ENCODE measurements at places on chromosomes 5 and 9.

- no peak for DNase-seq
These were observed 24.7 kb downstream of the ELL2 start for GRCh38 chr5:95936812-95937397.

DNA sequence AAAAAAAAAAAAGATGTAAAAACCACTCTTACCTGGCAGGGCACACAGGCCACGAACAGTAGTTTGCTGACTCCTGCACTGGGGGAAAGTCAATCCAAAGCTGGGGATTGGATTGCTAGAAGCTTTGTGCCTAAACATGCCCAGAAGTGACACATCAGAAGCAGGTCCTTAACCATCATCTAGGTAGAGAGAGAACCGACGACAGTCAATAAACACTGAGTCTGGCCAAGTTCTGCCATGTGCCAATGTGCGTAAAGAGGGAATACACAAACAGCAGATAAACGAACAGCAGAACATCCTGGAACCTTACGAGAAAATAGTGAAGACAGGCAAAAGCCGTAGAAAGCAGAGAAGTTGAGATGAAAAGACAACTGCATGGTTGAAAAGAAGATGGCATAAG is 14.9 kb downstream of the SFXN1 start:
- no peak for DNase-seq

DNA sequence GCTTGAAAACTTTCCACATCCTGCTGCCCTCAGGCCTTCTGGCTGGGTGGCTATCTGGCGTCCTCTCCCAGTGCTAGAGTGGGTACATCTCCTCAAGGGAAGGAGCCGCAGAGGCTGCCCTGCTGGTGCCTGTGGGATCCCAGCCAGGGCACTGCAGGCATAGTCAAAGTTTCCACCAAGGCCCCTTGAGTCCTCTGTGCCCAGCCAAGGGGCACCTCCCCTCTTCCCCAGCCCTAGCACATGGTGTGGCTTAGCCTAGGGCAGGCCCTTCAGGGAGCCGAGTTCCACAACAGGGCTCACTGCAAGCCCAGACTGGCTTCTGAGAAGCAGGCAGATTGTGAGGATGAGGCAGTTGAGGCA is 103.2 kb downstream of the RGS3 start:
- no peak for DNase-seq

DNA sequence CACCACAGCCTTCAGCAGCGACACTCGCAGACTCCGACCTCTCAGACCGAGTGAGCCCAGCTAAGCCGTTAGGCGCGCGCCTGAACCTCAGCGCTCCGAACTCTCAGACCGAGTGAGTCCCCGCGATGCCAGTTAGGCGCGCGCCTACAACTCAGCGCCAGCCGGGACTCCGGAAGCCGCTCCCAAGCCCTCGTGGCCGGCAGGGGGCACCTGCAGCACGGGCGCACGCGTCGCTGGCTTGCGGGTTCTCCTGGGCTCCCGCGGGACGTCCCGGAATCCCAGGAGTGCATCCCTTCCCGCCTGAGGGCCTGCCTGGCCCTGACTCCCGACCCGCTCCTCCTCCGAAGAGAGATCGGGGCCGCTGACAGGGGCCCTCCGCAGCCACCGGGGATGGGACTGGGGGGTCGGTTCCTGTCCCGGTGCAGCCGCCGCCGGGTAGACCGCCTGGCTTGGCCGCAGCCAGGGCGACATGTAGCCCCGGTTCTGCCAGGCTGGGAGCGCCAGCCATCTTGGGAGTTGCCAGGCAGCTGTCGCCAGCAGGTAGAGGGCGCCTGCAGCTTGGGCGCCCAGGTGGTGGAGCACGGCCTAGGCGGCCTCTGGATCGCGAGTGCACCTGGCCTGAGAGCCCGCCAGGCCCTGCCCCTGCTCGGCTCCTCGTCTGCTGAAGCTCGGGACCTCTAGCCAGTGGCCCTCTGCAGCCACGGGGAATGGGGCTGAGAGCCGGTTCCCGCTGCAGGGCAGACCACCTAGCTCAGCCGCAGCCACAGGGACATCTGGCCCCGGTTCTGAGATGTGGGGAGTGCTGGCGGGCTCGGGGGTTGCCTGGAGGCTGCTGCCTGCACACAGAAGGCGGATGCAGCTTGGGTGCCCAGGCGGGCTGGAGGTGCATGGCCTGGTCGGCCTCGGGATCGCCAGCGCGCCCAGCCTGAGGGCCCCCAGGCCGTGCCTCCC is at the start of gene ANKRD18A:
Gene ANKRD18A (minus strand): TSS at position 114 of the 951 bp plus-strand sequence. CDS start 311 bp downstream, outside the sequence.
- peak; percentile 48 for DNase-seq

GRCh38 chr5:39178171-39178570 is 41.2 kb downstream of the FYB1 start:
- no peak for DNase-seq

- DNase-seq = no peak
These were observed 8.2 kb downstream of the TMEM268 start for GRCh38 chr9:114619191-114619761.

DNA sequence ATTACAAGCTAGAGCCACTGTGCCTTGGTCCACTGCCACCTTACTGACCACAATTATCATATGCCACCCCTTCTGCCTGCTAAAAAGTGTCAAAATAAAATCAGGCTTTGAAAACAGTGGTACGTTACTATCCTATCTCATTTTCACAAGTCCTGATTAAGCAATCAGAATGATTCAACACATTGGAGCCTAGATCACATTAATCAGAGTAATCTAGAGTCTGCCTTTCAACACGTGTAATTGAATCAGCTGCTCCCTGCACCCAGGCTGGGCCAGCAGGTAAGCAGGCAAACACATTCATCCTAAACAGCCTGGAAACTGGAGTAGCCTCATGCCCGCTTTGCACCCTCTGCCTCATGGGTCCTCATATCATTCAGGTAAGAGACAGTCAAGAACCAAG is 186.2 kb downstream of the DCP2 start:
- no peak for DNase-seq

DNA sequence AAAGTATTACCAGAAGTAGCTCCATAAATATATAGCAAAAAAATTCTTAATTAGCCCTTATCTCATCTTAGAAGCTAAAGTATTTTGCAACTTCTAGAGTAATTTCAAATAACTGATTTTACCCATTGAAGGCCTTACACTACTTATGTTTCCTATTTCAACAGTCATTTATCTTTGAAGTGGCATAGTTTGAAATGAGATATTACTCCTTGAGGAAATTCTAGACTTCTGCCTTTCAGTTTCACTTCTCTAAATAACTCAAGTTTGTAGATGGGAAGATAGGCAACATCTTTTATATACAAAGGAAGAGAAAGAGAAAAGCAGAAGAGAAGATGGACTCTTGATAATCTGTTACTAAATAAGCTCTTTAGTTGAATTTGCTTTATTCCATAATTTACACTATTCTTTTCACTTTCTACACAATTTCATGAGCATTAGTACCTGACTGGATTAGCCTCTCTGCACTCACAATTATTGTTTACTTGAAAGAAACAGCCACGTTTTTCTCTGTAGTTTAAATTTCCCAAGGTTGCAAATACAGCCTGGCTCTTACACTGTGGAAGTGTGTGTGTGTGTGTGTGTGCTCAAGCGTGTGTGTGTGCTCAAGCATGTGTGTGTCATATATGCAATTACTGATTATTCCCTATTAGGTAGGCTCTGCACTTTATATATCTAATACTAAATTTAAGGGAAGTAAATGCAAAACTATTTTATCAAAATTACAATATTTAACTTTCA is 60.6 kb upstream of the EMB start:
- no peak for DNase-seq

DNA sequence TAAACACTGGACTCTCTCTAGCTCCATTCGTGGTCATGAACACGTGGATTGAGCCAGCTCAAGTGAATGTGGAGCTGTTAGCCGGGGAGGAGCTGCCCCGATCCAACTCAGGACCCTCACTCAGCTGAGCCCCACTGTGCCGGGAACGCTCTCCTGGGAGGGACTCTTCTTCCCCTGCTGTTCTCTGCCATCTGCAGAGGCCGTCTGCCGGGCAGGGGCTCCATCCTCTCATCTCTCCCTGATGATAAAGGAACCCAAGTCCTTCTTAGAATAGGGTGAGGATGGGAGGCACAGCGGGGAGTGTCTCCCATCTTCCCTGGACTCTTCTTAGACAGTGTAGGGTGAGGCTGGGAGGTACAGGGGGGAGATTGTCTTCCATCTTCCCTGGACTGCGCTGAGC is 120.5 kb upstream of the IRX4 start:
- no peak for DNase-seq

- DNase-seq = no peak
These were observed 1.3 kb upstream of the CARD19 start for GRCh38 chr9:93094658-93095204.

- DNase-seq = no peak
These were observed 707 bp upstream of the ZFYVE16 start for GRCh38 chr5:80406980-80407734.

- DNase-seq = no peak
These were observed 41.3 kb downstream of the PFDN1 start for GRCh38 chr5:140261403-140262171.

- no peak for DNase-seq
These were observed 129.8 kb downstream of the ROR2 start for GRCh38 chr9:91820126-91820750.

DNA sequence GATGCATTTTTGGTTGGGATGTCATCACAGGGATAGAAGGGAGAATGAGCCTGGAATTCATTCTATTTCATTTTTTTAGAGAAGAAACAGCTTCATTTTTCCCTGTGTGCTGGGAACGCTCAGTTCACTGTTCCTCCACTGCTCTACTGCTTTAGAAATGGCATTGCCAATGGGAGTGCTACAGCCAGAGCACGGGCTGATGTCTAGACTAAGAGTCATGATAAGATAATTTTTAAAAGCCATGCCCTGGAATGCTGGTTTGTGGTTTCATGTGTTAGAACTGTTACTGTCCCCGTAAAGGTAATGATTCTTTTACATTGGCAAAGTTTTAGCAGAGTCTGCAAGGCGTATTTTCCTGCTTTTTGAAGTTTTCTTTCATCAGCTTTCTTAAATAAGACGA is 119.6 kb downstream of the SEMA6A start:
- DNase-seq = no peak

GRCh38 chr5:175753536-175754402 is 95.9 kb downstream of the HRH2 start:
- no peak for DNase-seq

DNA sequence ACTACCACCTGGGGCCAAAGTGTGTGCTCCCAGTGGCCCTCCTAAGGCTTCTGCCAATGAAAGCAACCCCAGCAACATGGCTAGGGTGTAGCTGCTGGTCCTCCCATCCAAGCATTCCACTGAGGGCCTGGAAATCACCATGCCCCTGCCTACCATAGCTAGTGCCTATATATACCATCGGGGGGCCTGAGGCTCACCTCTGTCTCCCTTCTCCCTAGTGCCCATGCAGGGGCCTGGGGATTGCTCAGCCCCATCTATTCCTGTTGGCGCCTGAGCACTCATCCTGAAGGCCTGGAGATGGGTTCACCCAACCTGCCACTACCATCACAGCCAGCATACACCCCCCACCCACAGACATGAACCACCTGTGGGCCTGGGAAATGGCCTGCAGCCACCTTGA is 367.3 kb downstream of the RAB3C start:
- DNase-seq = no peak

DNA sequence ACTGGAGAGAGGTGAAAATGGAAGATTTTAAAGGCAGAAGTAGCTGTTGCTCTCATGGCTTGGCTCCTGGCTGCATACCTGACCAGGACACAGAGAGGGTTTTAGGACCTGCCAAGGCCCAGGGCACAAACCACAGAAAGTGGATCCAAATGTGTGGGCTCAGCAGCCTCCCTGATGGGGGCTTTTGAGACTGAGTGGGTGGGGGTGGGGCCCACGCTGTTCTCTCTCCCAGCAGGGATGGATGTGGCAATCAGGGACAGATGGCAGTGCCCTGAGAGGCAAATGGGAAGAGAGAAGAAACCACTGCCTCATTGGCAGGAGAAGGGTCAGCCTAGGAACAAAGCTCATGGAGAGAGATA is 34.9 kb upstream of the TIFAB start:
- no peak for DNase-seq

DNA sequence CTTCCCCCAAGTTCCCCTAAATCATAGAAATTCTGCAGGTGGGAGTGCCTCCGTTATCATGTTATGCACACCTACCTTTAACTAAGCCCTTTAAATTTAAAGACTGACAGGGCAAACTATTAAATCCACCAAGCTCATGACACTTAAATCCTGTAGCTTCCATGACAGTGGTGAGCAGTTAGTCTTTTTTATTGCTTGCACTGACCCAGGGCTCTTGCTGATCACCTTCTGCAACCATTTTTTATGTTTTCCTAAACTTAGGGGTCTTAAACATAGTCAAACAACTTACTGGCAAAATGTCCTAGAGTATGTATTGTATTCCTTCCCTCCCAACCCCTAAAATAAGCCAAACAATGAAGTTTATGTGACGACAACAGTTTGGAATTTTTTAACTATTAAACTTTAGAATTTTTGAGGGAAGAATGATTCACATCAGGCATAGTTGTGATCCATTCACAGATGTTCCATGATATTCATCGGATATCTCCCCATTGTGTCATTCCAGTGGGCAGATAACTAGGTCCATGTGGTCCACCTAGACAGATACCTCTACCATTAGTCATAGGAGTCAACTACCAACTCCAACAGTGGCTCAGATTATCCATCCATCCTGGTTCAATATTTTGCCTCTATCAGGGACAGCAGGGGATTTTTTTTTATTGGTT is 283.1 kb downstream of the ADAMTS6 start:
- no peak for DNase-seq

- DNase-seq = no peak
These were observed 13.8 kb downstream of the NACC2 start for GRCh38 chr9:136081113-136081825.

DNA sequence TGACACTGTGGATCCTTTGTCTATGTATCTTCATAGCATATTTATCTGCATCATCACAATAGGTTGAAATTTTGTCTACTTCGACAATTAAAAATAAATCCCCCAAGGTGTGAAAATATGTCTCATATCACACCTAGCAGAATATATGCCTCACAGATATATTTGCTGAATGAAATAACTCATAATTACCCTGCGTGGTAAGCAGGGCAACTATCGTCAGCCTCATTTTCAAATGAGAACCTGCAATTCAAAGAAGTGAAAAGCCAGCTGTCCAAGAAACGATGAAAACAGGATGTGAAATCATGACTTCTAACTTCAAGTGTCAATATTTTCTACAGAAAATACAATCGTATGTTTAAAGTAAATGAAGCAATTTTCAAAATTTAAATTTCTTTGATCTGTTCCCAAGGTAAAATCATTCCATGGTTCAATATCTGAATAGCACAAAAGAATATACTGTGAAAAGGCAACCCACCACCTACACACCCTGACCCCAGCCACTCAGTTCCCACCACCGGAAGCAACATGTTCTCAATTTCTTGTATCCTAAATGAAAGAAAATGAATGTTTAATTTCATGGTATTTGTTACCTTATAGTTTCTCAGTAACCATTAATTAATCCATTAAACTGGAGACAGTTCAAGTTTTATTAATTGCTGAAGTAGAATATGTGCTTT is 57.1 kb downstream of the TBCA start:
- no peak for DNase-seq

- DNase-seq = peak; percentile 13
These were observed at the start of gene ARHGEF37 for GRCh38 chr5:149581192-149581861. Gene ARHGEF37, plus strand, starts transcription at chr5:149581498. Its CDS starts 16,272 bp downstream, at chr5:149597770.

DNA sequence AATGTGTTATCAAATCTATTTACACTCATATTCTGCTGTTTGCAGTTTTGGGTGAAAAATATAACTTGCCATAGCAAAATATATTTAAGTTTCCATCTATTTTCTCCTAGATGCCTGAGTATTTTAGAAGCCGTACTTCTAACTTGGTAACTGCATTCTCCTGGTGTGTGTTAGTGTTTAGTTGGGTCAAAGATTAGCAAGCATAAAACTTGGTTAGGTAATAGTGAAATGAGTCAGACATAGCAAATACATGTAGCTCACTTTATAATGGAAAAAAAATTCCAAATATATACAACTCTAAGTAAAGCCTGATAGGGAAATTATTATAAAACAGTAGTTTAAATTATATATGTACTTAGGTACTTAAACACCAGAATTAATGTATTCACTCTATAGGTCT is 640.7 kb upstream of the ST8SIA4 start:
- no peak for DNase-seq
